CD4-positive, alpha-beta T cell treated with Interleukin-15 for 4 hours (primary cell): ENCODE measurements at places on chromosomes 11 and 22.

GRCh38 chr22:25569983-25570382 is 5.5 kb downstream of the GRK3 start:
- no peak for DNase-seq

DNA sequence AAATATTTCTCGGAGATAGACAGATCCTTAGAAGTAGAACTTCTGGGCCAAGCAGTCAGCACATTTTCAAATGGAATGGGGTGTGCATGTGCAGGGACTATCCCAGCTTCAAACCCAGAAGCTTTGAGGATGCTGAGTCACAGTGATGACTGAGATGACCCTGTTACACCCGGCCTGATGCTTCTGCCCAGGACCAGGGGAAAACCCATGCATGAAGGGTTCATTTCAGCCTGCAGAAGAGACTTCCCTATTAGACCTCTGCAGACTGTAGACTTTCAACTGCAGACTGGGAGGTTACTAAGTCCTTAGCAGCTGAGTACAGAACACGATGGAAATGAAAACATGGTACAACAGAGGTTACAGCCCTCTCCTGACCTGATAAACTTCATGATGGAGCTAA is 3.6 kb upstream of the OR2AT4 start:
- DNase-seq: no peak

DNA sequence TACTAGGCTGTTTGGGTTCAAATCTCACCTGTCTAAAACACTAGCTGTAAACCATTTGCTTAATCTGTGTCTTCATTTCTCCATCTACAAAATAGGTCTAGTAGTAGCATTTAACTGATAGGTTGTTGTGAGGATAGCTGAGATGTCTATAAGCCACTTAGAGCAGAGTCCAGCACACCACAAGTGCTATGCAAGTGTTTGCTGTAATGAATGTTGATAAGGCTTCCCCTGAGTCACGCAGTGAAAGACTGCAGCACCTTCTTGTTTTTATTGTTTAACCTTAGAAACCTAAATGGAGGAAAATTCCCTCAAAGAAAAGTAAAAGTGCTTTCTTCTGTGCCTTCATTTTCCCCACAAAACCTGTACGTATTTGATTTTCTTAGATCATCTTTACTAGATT is 23.1 kb upstream of the LDHA start:
- DNase-seq: no peak

GRCh38 chr11:19546325-19546724 is 166.3 kb upstream of the NAV2 start:
- DNase-seq: no peak

GRCh38 chr11:115700981-115701875 is 197.0 kb upstream of the CADM1 start:
- DNase-seq: no peak

DNA sequence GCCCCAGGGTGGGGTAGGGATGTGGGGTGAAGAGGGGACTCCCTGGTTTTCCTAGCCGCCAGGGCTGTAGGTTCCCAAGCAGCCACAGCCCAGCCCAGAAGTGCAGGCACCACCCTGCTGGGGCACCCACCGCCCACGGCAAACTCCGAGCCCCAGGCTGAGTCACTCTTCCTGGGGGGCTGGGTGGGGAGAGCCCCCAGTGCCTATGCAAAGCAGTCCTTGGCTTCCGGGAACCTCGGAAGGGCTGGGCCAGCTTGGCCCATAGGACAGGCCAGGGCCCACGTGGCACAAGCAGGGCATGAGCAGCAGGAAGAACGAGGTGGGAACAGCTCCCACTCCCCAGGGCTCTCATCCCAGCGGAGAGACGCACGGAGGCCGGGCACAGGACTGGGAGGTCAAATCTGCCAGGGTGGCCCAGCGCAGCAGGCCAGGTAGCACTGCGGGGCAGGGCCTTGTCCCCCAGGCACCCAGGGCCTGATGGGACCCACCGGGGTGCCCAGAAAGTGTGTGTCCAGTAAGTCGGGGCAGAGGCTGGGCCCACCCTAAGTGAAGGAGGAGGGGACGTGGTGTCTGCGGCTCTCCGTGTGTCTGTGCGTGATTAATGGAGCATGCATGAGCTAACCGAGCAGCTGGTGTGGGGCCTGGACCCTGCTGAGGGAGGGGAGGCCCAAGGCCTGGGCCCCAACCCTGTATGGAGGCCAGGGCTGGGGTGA is 4.6 kb upstream of the IL17REL start:
- DNase-seq: peak; percentile 68

DNA sequence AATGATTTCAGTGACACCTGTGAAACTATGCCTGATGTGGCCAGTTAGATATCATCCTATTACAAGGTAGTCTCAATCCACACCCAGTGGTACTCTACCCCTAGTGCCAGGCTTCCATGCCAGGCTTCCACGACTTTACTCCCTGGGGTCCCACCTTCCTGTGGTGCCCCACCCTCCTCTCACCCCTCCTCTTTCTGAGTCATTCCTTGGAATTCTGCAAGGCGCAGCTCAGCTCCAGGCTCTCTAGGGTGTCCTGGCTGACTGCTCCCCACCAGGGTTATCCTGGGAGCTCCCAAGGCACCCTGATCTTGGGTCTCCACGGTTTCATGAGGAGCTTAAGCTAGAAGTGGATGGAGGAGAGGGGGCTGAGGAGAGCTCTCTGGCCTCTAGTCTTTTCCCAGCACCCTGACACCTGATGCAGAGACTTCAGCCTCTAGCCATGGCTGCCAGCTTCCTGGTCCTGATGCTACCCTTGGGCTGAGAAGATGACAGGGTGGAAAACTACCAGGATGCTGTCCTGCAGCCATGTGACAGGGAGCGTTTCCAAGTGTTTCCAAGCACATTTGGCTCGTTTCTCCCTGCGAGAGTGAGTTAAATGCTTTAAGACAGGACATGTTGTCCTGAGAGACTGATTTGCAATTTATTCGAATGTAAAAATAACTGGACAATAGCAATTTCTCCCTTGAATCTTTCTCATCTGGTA is 1461.2 kb downstream of the TBC1D22A start:
- no peak for DNase-seq

- no peak for DNase-seq
These were observed 118.5 kb upstream of the ARHGAP20 start for GRCh38 chr11:110830747-110831146.

DNA sequence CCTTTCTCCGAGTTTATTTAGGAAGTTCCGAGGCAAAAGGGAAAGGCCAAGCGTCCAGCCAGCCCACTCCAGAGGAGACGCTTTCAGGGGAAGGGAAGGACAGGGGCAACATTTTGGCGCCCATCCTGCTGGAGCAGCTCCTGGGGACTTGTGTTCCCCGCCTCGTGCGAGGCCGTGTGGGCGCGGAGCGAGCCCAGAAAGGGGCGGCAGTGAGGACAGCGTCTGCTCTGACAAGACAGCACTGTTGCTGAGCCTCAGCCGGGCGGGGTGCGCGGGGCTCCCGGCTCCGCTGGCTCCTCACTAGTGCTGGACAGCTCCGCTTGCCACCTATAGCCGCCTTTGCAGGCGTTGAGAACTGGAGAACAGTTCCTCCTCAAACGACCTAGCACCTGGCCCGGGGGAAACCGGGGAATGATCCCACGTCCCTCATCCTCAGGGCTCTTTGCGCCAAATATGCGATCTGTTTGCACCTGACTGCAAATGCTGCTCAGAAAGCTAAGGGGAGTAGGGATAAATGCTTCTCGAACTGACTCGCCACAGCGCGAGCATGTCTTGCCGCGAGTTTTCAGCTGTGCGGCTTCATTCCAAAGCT is 722 bp upstream of the GUCY1A2 start:
- no peak for DNase-seq

DNA sequence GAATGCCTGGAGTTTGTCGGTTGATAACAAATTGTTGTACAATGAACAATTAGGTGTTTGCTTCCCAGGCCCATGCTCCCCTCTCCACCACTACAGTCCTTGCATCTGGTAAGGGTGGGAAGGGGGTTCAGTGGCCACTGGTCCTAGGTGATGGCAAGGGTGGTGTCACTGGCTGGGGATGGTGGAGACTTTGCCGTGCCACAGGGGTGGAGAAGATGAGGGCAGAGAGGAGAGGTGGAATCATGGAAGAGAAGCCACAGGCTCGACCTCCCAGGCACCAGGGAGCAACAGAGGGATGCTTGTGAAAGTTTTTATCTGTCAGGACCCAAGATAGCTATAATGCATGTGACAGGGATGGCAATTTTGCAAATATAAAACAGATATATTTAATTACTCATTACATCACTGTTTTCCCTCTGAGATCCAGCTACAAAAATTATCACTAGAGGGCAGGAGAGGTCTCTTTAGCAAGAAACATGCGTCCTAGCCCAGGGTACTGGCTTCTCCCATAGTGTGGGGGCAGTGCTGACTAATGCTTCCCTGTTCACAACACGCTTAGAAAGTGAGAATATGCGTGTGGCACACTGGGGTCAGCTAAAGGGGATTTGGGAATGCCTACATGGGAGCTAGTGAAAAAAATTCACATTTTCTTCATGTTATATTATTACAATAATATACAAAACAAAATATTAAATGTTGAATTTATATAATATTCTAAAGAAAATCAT is 49.0 kb upstream of the AMPD3 start:
- peak; percentile 69 for DNase-seq

- DNase-seq: no peak
These were observed 186.3 kb upstream of the B3GAT1 start for GRCh38 chr11:134598368-134598767.

DNA sequence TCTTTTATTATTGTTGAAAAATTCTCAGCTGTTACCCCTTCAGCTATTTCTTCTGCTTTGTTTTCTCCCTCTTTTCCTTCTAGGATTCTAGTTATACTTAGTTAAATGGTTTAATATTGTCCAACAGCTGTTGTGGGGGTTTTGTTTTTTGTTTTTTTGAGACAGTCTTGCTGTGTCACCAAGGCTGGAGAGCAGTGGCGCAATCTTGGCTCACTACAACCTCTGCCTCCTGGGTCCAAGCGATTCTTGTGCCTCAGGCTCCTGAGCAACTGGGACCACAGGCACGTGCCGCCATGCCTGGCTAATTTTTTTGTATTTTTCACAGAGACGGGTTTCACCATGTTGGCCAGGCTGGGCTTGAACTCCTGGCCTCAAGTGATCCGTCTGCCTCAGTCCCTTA is 12.7 kb downstream of the SDHAF2 start:
- no peak for DNase-seq

DNA sequence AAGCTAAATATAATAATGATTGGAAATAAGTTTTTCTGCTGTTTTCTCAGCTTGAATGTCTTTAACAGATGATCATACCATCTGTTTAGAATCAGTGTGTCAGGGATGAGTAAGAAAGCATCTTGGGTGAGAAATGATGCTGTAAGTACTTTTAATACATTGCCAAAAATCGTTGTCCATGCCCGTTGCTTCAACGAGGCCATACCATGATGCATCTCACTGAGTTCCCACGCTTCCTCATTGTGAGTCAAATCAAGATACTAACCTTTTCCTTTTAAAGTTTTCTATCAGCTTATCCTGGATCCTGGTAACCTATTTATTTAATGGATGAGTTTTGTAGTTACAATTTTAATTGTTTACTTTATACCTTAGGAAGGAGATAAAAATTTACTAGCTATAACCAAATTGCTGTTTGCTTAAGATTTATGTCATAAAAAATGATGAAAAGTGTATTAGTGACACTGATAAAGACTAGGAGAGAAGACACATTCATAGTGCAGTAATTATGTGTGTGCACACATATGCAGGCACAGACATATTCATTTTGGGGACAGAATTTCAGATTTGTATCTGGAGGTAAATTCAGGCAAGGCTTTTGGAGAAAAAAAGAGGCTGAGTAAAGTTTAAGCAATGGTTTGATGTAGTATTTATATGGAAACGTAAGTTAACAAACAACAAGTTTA is 154.8 kb downstream of the UVRAG start:
- DNase-seq: no peak

DNA sequence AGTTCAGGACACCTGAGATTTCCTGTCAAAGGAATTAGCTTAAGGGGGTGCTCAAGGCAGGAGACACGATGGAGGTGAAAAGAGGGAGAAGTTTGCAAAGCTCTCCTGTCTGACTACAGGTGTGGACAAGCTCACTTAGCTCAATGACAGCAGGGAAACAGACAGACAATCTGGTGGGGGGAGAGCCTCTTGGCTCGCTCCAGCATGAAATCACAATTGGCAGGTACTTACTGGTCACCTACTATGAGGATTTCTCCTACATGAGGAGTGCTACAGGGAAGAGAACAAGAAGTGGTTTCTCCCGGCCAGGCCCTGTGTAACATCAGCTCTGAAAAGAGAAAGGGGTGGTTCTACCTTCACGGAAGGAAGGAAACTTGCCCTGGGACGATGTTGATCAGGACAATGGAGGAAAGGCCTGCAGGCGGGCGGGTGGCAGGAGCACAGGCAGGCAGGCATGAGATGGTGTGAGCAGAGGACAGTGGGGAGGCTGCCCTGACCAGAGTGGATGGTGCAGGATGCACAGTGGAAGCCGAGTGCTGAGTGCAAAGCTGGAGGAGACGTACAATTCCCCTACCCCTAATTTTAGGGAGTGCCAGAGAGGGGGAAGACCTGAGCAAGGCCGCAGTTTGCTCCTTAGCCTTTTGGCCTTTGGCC is 57.9 kb upstream of the CRTAM start:
- no peak for DNase-seq

- no peak for DNase-seq
These were observed 448.3 kb downstream of the INSC start for GRCh38 chr11:15563054-15563453.

- DNase-seq: no peak
These were observed 545 bp downstream of the FEN1 start for GRCh38 chr11:61793083-61793828.

GRCh38 chr11:124586238-124586860 is 16.6 kb downstream of the OR8A1 start:
- DNase-seq: peak; percentile 26

DNA sequence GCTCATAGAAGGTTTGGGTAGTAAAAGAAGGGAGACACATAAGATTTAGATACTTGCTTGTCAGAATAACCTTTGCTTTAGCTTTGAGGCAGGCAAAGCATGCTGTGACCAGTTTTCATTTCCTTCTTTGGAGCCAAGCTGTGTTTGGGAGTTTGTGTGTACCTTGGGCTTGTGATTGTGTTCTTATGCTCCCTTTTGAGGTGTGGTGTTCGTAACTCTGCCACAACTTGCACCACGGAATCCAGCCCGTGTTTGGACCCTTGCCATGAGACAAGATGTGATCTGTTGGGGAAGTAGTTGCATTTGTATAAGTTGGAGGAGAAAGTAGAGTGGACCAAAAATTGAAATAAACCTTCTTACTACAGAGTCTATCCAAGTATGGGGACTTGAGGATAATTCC is 34.0 kb downstream of the BMAL1 start:
- DNase-seq: no peak

GRCh38 chr11:73234471-73235181 is 16.5 kb downstream of the P2RY2 start:
- no peak for DNase-seq

GRCh38 chr11:694563-695287 is at the start of gene DEAF1:
Gene DEAF1, minus strand, starts transcription at chr11:695222. Its CDS starts 175 bp downstream, at chr11:695047.
- DNase-seq: peak; percentile 99
